ENCODE measurements at places on chromosomes 2 and 18.

- DNase-seq = no peak
Measured at GRCh38 chr2:3447789-3448317, 68.4 kb downstream of the TRAPPC12 start.

DNA sequence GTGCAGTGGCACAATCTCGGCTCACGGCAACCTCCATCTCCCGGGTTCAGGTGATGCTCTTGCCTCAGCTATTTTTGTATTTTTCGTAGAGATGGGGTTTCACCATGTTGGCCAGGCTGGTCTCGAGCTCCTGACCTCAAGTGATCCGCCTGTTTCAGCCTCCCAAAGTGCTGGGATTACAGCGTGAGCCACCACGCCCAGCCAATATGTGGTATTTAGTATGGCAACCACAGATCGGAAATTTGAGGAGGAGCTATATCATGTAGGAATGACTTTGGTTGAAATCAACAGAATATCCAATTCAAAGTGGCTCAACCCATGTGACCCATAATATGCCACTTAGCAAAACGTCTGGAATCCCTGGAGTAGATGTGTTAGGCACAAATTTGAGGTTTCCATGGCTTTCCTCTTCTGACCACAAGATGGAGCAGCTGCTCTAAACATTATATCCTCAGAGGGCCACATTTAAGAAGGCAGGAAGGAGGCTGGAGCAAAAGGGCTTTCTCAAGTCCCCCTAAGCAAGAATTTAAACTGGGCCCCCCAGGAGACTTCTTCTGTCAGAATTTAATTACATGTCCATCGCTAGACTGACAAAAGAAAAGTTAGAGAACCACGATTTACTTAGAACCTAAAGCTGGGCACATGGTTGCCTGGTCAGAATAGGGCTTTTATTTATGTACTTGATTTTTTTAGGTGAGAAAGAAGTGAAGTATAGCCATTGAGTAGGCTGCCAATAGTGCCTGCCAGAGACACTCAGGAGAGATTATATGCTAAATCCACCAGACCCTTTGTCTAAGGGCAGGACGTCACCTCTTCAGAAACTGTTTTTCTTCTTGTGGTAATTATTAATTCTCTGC lies 49.6 kb upstream of the ITSN2 start:
- peak; percentile 60 for DNase-seq

DNA sequence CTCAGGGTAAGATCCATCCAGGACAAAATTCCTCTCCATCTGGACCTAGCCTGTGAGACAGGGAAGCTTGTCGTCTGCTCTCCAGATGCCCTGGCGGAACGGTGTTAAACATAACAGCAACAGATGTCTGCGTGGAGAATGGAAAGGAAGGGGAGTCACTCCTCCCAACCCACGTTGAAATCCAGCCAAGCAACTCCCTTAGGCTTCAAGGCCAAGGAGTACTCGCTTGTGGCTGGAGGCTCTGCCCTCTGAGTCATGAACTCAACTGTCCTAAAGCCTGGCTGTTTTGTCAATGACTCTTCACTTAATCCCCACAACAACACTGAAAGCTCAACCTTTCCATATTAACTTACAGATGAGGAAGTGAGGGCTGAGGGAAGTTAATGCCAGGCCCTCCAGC lies 42.2 kb downstream of the TPO start:
- no peak for DNase-seq

- DNase-seq = no peak
Measured at GRCh38 chr2:240963868-240964703, 34.3 kb upstream of the SNED1 start.

GRCh38 chr2:17413036-17413435 lies 105.2 kb downstream of the RAD51AP2 start:
- DNase-seq = no peak

- DNase-seq = no peak
Measured at GRCh38 chr2:99974275-99974674, 168.1 kb downstream of the AFF3 start.
